Substantia nigra (tissue), 51 donors: ENCODE measurements at places on chromosomes 5 and 9.

DNA sequence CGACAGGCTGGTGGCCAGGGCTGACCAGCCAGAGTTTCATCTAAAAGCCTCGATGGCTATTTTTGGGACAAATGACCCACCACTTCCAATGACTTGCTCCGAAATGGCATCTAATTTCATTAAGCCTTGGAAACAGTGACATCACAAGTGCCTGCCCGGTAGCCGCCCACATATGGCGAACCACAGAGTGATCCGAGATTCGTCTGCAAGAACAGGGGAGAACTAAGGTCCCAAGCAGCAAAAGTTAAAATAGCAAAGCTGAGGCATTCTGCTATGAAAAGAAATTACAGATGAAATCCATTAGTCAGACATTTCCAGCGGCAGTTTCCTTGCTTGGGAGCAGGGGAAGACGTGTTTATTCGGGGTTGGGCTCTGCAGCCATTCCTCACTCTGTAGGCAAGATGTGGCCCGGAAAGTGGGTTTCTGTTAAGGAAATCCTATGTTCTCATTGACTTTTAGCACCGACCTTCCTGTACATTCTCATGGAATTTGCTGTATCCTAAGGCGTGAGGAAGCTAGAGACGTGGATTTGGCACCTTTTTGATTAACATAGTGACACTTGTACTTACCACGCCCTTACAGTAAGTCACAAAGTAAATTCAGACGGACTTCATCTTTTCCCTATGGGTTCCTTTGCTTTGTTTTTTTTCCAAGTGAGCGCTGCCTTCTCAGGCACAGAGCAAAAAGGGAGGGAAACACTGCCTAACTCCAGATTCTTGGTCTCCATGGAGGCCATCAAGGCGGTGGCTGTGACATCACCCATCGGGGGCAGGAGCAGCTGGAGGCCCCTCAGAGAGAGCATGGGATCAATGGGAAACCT is 45.1 kb downstream of the ERGIC1 start:
- no peak for DNase-seq

DNA sequence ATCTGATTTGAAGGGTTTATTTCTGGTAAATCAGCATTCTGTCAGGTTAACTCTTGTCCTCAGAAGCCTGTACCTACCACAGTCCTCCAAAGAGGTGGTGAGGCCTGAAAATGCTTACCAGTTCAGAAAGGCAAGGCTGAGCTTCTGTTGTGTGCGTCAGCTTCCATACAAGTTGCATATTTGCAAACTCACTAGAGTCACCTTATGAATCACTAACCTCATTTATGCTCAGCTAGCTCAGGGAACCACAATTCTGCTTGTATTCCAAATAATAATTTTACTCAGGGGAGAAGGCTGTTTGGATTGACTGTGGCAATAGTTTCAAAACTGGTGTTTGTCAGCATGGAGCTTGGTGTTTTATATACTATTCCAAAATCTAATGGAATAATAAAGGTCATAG is 355.1 kb upstream of the RFX3 start:
- no peak for DNase-seq

- no peak for DNase-seq
Observed at GRCh38 chr5:160742446-160742845, 109.6 kb downstream of the ATP10B start.

GRCh38 chr9:134236001-134236421 is 71.6 kb upstream of the RNU6ATAC start:
- DNase-seq, result no peak
